ENCODE measurements at places on chromosomes 6 and 20.

DNA sequence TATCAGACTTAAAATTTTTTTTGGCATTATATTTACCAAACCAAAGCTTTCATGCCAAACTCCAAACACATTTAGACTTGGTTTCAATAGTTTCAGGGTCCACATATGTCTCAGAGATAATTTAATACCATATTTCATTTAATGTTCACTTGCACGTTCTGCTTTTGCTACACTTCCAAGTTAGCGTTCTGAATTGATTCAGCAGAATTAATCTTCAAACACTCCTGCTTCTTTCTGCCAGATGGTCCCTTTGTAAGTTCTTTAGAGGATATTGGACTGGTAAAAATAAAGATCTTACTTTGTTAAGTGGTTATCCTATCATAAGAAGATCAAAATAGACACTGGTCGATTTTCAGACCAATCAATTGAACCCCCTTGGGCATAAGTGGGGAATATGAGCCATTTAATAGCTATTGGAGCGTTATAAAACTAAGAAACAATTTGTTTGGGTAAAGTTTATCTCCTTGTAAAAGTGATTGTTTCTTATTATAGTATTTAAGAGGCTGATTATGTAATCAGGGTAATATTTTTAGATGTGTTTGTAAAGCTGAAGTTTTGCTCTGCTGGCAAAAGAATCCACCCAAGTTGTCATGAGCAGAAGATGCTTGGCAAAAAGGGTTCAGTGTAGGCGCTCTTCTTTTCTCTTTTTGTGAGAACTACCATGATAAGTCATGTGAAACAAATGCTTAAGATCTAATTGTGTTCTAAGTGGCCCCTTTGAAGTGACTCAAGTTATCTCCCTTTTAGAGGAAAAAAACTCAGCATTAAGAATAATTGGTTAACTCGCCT, 92.2 kb downstream of the MCHR2 start:
- no peak for DNase-seq

DNA sequence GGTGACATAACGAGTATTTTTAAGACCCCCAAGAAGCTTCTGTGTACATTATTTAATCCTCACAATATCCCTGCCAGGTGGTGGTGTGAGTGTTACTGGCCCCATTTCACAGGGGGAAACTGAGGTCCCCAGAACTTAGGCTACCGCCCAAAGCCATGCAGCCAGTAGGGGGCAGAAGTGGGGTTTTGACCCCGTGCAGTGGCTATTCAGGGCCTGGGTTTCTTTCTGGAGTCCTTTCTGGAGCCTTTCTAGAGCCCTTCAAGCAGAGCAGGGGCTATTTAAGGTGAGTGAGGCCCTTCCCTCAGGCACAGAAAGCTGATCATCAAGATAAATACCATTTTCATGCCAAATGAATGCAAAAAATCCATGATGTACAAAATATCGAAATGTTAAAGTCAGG, 59.0 kb downstream of the CTCFL start:
- DNase-seq = no peak

GRCh38 chr6:3561725-3562124, 104.9 kb upstream of the SLC22A23 start:
- DNase-seq = no peak

- peak; percentile 6 for DNase-seq
These were observed 340.4 kb downstream of the TPBG start for GRCh38 chr6:82704045-82704444.

- DNase-seq = no peak
These were observed 41.7 kb downstream of the SLC9A8 start for GRCh38 chr20:49854190-49854875.

GRCh38 chr6:2827142-2827541, 14.5 kb downstream of the SERPINB1 start:
- DNase-seq = no peak

Measured in COLO829 (cell line).